Breast epithelium (tissue), 4 donors: ENCODE measurements at places on chromosomes 2 and 18. TPM values are rescaled to one million over a fixed set of nuclear protein-coding genes. Genes with fewer than 3 reads are reported as not detected.

SERPINB5 gene
- total RNA-seq: 12.6 TPM

GRCh38 chr18:22558945-22559385, 141.2 kb upstream of the CTAGE1 start:
- no peak for DNase-seq
- H3K4me1 ChIP-seq: no peaks in the 10 kb centered on the region
- H3K27ac ChIP-seq: peak overlapping the region; percentile 58

HDHD2 gene
- 24.9 TPM for total RNA-seq

GRCh38 chr2:149050188-149050587, 11.7 kb downstream of the LYPD6B start:
- H3K27me3 ChIP-seq: no peaks in the 10 kb centered on the region
- DNase-seq: no peak
- no peak overlapping the region for H3K27ac ChIP-seq
- H3K4me1 ChIP-seq: no peaks in the 10 kb centered on the region

- H3K4me1 ChIP-seq: no peaks in the 10 kb centered on the region
- H3K27me3 ChIP-seq: no peaks in the 10 kb centered on the region
- H3K36me3 ChIP-seq: no peaks in the 10 kb centered on the region
- no peak overlapping the region for H3K4me3 ChIP-seq
- no peak overlapping the region for H3K27ac ChIP-seq
These were observed 39.1 kb upstream of the CPS1 start for GRCh38 chr2:210517264-210517663.

NOL4 gene
- not detected for total RNA-seq

DNA sequence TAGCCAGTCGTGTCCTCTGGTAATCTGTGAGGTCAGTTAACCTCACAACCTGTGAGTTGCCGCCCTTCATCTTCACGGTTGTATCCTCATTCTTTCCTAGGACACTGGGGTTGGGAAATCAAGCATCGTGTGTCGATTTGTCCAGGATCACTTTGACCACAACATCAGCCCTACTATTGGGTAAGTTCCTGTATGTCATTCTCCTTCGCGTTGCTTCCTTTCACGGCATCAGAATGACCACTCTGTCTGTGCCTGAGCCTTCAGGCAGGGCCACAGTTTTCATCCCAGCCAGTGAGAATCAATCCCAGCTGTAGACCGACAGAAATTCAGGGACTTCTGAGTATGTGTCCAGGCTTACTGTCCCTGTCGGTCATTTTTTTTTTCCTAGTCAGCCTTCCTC, 67.1 kb downstream of the RAB31 start:
- H3K4me3 ChIP-seq: no peak overlapping the region
- no peaks in the 10 kb centered on the region for H3K36me3 ChIP-seq
- H3K27me3 ChIP-seq: no peaks in the 10 kb centered on the region
- H3K27ac ChIP-seq: no peak overlapping the region

DNA sequence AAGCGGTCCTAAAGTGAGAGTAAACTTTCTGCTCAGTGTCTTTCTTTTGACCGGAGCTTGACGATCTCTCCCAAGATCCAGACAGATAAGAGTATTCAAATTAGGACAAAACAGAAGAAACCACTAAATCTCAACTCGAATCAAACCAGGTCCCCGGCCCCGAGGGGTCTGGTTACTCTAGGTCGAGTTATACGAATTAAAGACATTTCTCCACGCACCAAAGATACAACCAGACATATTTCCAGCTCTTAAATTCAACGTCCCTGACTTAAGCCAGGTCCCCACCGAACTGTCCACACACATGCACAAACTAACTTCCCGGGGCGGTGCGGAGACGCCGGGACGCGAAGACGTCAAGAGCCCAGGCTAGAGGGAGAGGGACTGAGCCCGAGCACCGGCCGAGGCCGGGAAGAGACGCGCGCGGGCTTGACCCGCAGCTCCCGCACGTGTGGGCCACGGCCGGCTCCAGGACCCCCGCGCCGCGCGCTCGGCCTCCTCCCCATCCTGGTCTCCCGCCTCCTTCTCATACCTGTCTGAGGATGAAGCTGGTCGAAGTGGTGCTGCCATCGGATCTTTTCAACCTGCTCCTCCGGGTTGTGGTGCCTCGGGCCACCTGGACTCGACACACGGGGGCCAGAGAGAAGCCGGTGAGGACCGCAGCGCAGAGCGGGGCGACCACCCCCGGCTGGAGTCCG, 896 bp downstream of the CACNB4 start:
- H3K27me3 ChIP-seq: peaks cover 11% of the 10 kb centered on the region
- no peaks in the 10 kb centered on the region for H3K36me3 ChIP-seq
- peak overlapping the region; percentile 84 for H3K27ac ChIP-seq

RESP18 gene
- total RNA-seq: not detected

CRYBA2 gene
- total RNA-seq: not detected

DNA sequence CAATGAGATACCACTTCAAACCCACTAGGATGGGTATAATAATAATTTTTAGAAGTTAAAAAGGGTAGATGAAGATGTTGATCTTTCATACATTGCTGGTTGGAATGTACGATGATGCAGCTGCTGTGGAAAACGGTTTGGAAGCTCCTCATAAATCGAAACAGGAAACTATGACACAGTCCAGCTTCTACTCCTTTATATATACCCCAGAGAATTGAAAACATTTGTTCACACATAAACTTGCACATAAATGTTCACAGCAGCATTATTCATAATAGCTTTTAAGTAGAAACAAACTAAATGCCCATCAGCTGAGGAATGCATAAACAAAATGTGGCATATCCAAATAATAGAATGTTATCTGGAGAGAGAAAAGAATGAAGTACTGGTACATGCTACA, 95.0 kb downstream of the STRADB start:
- H3K27me3 ChIP-seq: no peaks in the 10 kb centered on the region
- no peaks in the 10 kb centered on the region for H3K36me3 ChIP-seq
- H3K27ac ChIP-seq: no peak overlapping the region
- H3K4me3 ChIP-seq: no peak overlapping the region
- H3K4me1 ChIP-seq: no peaks in the 10 kb centered on the region

- H3K4me3 ChIP-seq: no peak overlapping the region
- H3K27ac ChIP-seq: no peak overlapping the region
- no peaks in the 10 kb centered on the region for H3K36me3 ChIP-seq
- H3K27me3 ChIP-seq: peaks cover 56% of the 10 kb centered on the region
These were observed 981 bp downstream of the ST8SIA3 start for GRCh38 chr18:57353137-57353939.

- peaks cover 10% of the 10 kb centered on the region for H3K4me1 ChIP-seq
- H3K27ac ChIP-seq: peak overlapping the region; percentile 34
- H3K36me3 ChIP-seq: no peaks in the 10 kb centered on the region
- DNase-seq: no peak
- H3K4me3 ChIP-seq: no peak overlapping the region
These were observed 89.2 kb downstream of the ZBTB7C start for GRCh38 chr18:48319801-48320638.

GRCh38 chr18:3683483-3683882, 233.5 kb downstream of the TGIF1 start:
- H3K36me3 ChIP-seq: no peaks in the 10 kb centered on the region
- DNase-seq: no peak
- no peaks in the 10 kb centered on the region for H3K4me1 ChIP-seq
- no peak overlapping the region for H3K27ac ChIP-seq
- no peaks in the 10 kb centered on the region for H3K27me3 ChIP-seq
- H3K4me3 ChIP-seq: no peak overlapping the region

GRCh38 chr2:98341241-98341640, 5.0 kb upstream of the CNGA3 start:
- H3K27me3 ChIP-seq: peaks cover 21% of the 10 kb centered on the region
- no peaks in the 10 kb centered on the region for H3K36me3 ChIP-seq
- no peak for DNase-seq
- H3K4me3 ChIP-seq: no peak overlapping the region
- no peak overlapping the region for H3K27ac ChIP-seq

GRCh38 chr2:203997481-203997880, 60.9 kb downstream of the ICOS start:
- H3K4me3 ChIP-seq: no peak overlapping the region
- no peaks in the 10 kb centered on the region for H3K4me1 ChIP-seq
- no peaks in the 10 kb centered on the region for H3K36me3 ChIP-seq
- DNase-seq: no peak

GRCh38 chr2:58569475-58570185, 328.5 kb upstream of the FANCL start:
- no peak overlapping the region for H3K4me3 ChIP-seq
- no peak for DNase-seq
- H3K27me3 ChIP-seq: no peaks in the 10 kb centered on the region
- no peak overlapping the region for H3K27ac ChIP-seq
- H3K36me3 ChIP-seq: no peaks in the 10 kb centered on the region

AQP4 gene
- 1.5 TPM for total RNA-seq

DNA sequence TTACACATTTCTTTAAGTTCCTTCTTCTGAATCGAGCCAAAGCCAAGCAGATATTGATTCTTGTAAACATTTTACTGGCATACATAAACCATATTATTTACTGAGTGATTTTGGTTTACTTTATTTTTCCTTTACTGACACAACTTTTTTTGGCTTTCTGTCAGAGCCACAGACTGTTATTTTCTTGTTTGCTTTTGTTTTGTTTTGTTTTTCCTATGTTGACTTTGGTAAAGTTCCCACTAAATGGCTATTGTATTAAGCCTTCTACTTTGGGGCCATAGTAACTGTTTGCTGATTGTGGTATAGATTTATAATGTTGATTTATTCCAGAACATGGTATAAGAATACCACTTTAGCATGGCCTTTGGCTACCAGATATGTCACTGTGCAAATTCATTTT, 419.4 kb downstream of the DCDC2C start:
- H3K27ac ChIP-seq: no peak overlapping the region
- no peaks in the 10 kb centered on the region for H3K27me3 ChIP-seq
- no peak for DNase-seq

- H3K27ac ChIP-seq: no peak overlapping the region
- DNase-seq: no peak
- H3K27me3 ChIP-seq: no peaks in the 10 kb centered on the region
- H3K4me1 ChIP-seq: no peaks in the 10 kb centered on the region
These were observed 66.5 kb downstream of the BOLA3 start for GRCh38 chr2:74081030-74081762.

- peak overlapping the region; percentile 91 for H3K27ac ChIP-seq
- no peaks in the 10 kb centered on the region for H3K4me1 ChIP-seq
- DNase-seq: no peak
- no peaks in the 10 kb centered on the region for H3K36me3 ChIP-seq
- no peaks in the 10 kb centered on the region for H3K27me3 ChIP-seq
These were observed 2.8 kb downstream of the COL6A3 start for GRCh38 chr2:237411092-237411601.

DNA sequence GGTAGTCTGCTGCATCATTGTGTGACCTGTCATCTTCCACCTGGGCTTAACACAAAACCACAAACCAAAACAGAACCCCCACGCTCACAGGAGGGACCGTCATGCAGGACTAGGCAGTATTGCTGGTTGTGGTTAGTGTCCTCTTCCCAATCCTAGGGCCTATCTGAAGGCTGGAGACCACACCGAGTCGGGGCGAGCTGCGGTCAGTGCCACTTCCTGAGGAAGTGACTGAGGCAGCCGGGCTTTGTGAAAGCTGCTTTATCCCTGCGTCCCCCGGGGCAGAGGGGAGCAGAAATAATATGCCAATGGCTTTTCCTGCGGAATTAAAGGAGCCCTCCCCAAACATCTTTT, 22.9 kb downstream of the ZNF532 start:
- H3K27ac ChIP-seq: peak overlapping the region; percentile 82
- no peaks in the 10 kb centered on the region for H3K4me1 ChIP-seq
- H3K4me3 ChIP-seq: no peak overlapping the region
- H3K36me3 ChIP-seq: no peaks in the 10 kb centered on the region
- no peak for DNase-seq

GRCh38 chr2:149885468-149885867, 297.9 kb upstream of the MMADHC start:
- no peak for DNase-seq
- no peaks in the 10 kb centered on the region for H3K36me3 ChIP-seq
- no peaks in the 10 kb centered on the region for H3K4me1 ChIP-seq
- no peak overlapping the region for H3K27ac ChIP-seq
- H3K4me3 ChIP-seq: no peak overlapping the region

PTPRN gene
- total RNA-seq: 0.33 TPM

DNA sequence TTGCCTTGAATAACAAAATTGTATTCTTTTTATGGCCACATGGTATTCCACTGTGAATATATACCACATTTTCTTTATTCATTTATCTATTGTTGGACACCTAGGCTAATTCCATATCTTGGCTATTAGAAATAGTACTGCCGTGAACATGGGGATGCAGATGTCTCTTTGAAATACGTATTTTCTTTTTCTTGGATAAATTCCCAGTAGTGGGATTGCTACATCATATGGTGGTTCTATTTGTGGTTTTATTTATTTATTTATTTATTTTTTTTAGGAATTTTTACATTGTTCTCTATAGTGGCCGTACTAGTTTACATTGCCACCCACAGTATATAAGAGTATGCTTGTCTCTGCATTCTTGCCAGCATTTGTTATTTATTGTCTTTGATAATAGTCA, 679.8 kb upstream of the NRXN1 start:
- no peak overlapping the region for H3K27ac ChIP-seq
- no peaks in the 10 kb centered on the region for H3K36me3 ChIP-seq
- DNase-seq: no peak
- no peak overlapping the region for H3K4me3 ChIP-seq

DNA sequence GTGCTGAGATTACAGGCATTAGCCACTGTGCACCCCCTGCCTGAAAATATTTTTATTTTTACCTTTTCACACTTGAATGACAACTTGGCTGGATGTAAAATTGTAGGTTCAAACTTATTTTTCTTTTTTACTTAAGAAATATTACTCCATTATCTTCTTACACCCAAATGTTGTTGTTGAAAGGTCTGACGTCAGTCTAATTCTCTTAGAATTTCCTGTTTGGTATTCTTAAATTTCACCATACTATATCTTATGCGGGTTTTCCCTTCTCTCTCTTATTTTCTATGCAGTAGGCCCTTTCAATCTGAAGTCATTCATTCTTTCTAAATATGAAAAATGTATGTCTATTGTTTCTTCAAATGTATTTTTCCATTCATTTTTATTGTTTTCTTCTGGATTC, 29.1 kb upstream of the RAB11FIP5 start:
- no peak for DNase-seq
- H3K4me3 ChIP-seq: no peak overlapping the region
- H3K4me1 ChIP-seq: no peaks in the 10 kb centered on the region
- H3K36me3 ChIP-seq: no peaks in the 10 kb centered on the region
- H3K27me3 ChIP-seq: no peaks in the 10 kb centered on the region

MOGAT1 gene
- total RNA-seq: 0.98 TPM

- no peak overlapping the region for H3K27ac ChIP-seq
- H3K4me1 ChIP-seq: no peaks in the 10 kb centered on the region
- no peak for DNase-seq
- H3K4me3 ChIP-seq: no peak overlapping the region
- H3K27me3 ChIP-seq: no peaks in the 10 kb centered on the region
- H3K36me3 ChIP-seq: no peaks in the 10 kb centered on the region
These were observed 27.6 kb upstream of the STAT1 start for GRCh38 chr2:191041418-191042161.
